NCI-H1930 (cell line): ENCODE measurements at places on chromosomes 6 and 20.

DNA sequence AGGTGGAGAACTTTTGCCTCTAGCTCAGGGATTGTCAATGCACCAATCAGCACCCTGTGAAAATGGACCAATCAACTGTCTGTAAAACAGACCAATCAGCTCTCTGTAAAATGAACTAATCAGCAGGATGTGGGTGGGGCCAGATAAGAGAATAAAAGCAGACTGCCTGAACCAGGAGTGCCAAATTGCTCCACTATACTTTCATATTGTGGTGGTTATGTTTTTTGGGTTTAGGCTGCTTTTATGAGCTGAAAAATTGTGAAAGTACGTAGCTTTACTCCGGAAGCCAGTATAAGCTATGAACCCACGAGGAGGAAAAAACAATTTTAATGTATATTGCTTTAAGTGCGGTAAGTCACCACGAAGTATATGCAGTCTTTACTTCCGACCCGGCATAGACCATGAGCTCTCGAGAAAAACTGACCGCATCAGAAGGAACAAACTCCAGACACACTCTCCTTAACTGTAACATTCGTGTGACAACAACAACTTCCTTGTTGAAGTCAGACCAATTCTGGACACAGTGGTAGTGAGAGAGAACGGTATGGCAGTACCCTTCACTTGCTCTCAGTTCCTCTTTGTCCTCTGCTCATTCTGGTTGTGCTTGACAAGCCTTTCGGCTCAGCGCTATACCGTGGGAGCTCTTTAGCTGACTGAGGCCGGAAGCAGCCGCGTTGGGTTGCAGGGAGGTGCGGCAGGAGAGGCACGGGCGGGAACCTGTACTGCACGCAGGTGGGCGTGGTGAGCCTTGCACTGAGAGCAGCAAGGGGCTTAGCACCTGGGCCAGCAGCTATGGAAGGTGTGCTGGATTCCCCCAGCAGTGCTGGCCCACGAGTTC lies 81.9 kb upstream of the E2F3 start:
- DNase-seq: no peak

DNA sequence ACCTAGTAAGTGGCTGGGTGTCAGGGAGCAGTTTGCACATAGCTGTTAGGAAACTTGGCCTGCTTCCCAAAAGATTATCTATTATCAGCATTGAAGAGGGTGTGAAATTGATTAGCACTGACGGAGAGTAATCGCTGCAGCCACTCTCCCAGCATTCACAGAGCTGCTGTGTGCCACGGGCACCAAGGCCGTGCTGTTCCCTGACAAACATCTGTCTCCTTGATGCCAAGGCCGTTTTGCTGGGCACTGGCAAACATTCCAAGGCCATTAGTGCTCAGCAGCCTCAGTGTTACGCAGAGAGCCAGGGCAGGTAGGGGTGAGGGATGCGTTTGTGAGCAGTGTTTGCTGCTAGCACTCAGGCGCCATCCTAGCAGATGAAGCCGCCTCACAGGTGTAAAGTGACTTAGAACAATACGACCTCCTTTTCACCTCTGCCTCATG lies 57.7 kb upstream of the VSTM2L start:
- no peak for DNase-seq

- DNase-seq: no peak
Observed at GRCh38 chr20:35695245-35695749, 3.9 kb downstream of the NFS1 start.

- no peak for DNase-seq
Observed at GRCh38 chr6:150755042-150755441, 110.5 kb upstream of the MTHFD1L start.

DNA sequence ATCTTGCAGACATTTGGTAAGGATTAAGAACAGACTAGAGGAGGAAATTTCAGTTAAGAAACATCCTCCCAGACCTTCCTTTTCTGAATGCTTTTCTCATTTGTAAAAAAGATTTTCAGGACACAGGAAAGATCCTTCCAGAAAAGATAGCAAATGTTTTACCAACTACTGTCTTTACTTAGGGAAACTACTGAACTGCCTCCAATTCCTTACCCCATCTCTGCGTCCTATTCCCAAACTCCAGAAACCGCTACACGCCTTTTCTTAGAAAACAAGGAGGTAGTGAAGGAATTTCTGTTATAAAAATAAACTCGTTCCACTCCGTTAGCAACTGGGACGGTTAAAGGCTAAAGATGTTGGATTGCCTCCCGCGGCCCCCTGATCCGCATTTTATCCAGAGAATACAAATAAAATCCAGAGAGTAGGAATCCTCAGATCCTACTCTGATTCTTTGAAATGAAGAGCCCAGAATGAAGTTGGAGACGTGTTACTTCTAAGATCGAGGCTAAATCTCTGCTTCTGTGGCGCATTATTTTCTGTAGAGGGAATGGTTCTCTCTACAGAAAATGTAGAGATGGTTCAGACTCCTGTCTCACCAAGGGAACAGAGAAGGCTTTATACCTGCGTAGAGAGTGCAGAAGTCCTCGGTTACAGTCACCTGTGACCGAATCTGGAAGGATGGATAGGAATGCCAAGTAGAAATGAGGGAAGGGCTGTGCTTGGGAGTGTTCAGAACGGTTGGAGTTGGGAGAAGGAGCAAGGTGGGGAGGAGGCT lies 133.0 kb downstream of the GPX5 start:
- DNase-seq: no peak

- DNase-seq: no peak
Observed at GRCh38 chr6:123965894-123966293, 162.2 kb downstream of the NKAIN2 start.

GRCh38 chr20:5722927-5723326 lies 27.3 kb upstream of the SHLD1 start:
- DNase-seq: no peak

DNA sequence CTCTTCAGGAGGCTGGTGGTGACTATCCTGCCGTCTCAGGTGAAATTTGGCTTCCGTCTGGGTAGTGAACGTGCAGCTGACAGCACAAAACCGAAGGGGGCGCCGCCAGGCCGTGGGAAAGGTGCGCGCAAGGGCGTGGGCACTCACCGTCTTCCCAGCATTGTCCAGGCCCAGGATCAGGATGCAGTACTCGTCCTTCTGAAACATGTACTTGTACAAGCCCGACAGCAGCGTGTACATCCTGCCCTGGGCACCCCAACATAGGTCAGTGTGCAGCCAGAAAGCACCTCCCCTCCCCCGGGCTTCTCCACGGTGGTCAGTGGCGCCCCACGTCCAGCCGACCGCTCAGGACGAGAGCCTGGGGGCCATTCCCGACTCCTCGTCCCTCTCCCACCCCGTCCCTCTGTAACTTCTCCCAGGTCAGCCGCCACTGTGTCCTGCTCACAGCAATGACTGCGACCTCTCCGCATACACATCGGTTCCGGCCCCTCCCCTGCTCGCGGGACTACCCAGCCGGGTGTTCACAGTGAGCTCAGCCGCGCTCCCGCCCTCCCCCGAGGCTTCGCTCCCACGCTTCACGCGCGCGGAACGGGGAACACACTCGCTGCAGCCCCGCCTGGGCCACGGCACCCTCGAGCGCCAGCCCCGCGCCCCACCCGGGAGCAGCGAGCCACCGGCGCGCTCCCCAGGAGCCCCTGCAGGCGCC lies 771 bp downstream of the ARFRP1 start:
- DNase-seq: peak; percentile 40

GRCh38 chr20:45406260-45407066 lies 1.6 kb upstream of the DBNDD2 start:
- DNase-seq: peak; percentile 73

- peak; percentile 22 for DNase-seq
Observed at GRCh38 chr6:79813854-79814709, 133.3 kb downstream of the ELOVL4 start.
